ENCODE measurements at places on chromosomes 11 and 22.

DNA sequence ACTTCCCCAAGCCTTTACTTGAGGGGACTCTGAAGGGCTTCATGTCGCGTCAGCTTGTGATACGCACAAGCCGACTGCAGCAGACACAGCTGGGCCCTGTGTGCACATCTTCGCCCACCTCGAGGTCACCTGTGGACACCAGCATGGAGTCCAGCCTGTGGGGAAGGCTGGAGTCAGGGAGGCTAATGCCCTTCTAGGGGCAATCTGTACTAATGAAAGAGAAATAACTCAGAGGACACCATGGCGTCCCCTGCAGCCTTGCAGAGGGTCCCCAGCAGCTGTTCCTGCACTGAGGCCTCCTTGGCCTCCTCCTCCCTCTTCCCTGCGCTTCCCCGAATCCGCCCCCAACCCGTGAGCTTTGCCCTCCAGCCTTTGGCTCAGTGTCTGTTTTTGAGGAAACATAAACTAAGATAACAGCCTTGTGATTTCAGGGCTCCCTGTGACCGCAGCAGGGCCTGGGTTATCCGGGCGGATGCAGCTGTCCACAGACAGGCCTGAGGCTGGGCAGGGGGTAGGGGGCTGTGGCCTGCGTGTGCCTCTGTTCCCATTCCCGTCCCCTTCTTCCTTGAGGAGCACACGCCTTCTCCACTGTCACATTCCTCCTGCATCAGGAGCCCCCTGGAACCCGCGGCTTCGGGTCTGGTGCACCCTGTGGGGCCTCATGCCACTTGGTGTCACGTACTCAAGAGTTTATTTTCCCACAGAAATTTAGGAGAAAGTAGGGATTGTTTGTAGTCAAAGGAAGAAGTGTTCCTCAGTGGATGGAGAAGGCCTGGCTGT is 25.0 kb downstream of the KRTAP5-5 start:
- no peak for DNase-seq

- no peak for DNase-seq
Measured at GRCh38 chr22:43926349-43926710, 2.7 kb downstream of the PNPLA3 start.

DNA sequence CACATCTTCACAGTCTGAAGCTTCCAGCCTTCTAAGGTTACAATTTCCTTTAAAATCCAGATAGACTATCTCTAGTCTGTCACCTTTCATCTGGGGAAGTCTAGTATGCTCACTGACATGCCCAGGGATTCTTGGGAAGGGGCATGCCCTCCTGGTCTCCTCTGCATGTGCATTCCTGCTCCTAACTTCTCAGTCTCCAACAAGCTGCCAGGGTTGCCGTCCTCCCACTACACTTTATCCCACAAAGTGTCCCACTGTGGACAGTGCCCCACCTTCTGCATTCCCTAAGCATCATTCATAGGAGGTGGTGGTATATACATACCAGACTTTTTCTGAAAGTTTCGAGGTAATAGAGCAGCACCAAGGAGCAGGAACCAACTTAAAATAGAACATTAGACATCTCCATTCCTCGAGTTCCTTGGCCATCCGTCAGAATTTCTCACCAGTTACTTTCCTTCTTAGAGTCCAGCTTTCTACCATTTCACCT is 28.7 kb downstream of the EIF3F start:
- no peak for DNase-seq

DNA sequence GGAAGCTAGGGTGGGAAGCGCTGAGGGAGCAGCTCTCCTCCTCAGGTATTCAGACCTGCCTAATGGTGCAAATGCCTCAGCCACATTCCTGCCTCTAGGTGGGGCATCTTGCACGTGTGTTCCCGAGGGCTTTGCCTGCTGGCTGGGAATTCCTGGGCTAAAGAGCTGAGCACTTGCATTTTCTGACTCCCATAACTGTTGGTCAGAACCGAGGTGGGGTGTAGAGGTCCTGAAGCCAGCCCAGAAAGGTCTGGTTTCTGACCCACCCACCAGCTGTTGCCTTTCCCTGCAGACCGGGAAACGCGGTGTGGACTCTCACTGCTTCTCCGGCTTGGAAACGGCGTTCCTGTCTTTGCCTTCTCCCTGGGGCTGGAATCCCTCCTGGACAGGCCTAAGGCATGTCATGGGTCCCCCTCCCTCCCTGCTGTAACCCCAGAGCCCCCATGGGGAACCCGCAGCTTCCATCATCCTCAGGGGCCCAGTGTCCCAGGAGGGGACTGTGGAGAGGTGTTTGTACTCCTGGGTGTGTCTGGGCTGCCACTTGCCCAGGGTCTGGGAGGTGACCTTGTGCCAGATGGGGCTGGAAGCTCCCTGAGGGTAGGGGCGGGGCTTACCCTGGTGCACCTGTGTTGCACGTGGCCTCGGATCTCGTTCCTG is 24.0 kb upstream of the SMIM38 start:
- DNase-seq, result no peak

DNA sequence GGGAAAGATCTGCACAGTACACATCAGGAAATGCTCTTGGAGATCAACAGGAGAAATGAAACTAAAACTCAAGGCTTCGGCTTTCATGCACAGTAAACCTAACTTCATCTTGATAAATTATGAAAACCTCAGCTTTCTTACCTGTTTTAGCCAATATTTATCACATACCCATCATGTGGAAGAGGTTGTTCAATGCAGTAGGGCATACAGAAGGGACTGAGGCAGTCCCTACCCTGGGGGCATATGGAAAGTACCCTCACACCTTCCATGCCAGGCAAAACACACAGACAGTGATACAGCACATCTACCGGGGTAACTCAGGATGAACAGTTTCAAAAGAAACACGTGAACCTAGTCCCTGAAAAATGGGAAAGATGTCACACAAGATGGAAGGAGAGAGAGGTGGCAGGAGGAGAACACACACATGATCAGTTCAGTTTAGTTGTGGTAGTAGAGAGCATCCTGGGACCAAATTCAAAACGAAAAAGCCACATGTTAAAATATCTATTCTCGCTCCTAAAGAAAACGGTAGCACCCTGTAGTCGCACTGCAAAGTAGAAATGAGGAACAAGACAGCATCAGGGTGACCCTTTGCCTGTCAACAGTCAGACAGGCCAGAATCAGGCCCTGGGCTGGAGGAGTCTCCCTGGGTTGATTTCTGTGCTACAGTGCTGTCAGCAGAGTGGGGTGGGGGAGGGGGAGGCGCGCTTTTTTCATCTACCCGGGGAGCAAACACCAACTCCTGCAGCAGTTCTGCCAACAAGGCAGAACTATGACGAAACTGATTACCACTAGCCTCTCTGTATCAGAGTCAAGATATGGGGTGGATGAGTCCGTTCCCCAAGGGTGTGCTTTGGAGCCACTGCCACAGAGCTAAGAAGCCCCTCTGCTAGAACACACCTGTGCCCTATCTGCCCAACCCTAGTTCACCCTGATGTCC is 1.3 kb downstream of the HIRA start:
- peak; percentile 64 for DNase-seq

GRCh38 chr11:35810045-35810645 is 133.7 kb upstream of the LDLRAD3 start:
- no peak for DNase-seq

- DNase-seq, result no peak
Measured at GRCh38 chr11:66529069-66529468, 16.8 kb downstream of the ZDHHC24 start.

GRCh38 chr11:95095858-95096587 is 6.4 kb downstream of the ENDOD1 start:
- DNase-seq, result no peak
